ENCODE measurements at places on chromosomes 7 and 10. TPM values are rescaled to one million over a fixed set of nuclear protein-coding genes. Genes with fewer than 3 reads are reported as not detected.

Gene HHEX
- 6.1 TPM for total RNA-seq

Gene HTR7
- total RNA-seq = 0.34 TPM

Gene DHTKD1
- 28.2 TPM for total RNA-seq

Gene TMEM184A
- 0.29 TPM for total RNA-seq

Gene SLC13A1
- total RNA-seq = not detected

Gene RSPH10B
- total RNA-seq = not detected

Gene PIP
- not detected for total RNA-seq

Gene UPK3BL2
- total RNA-seq = 1.8 TPM

Gene CYP26C1
- not detected for total RNA-seq

Gene FXYD4
- not detected for total RNA-seq

Gene ERVW-1
- not detected for total RNA-seq

Gene PRKCQ
- total RNA-seq = not detected

Gene HOXA13
- total RNA-seq = 0.40 TPM

Gene HOXA7
- 8.4 TPM for total RNA-seq

Gene ANKRD22
- 0.48 TPM for total RNA-seq

Gene NPFFR1
- total RNA-seq = 0.43 TPM

Gene LIPF
- total RNA-seq = 0.88 TPM

Gene AGR3
- not detected for total RNA-seq

Gene CC2D2B
- total RNA-seq = 6.7 TPM

Gene TDRD1
- total RNA-seq = not detected

Gene OR2A1
- total RNA-seq = not detected

Gene MEOX2
- 16.9 TPM for total RNA-seq

Gene CDK1
- total RNA-seq = 98.9 TPM

Gene LRGUK
- not detected for total RNA-seq

Gene GARIN1A
- not detected for total RNA-seq

Gene SAMD9
- total RNA-seq = 11.6 TPM

Measured in uterus (tissue), 4 donors.